ENCODE measurements at places on chromosomes 3 and 15.
A peak's percentile ranks its signal among the peaks of the same experiment; 100 is the strongest.

DNA sequence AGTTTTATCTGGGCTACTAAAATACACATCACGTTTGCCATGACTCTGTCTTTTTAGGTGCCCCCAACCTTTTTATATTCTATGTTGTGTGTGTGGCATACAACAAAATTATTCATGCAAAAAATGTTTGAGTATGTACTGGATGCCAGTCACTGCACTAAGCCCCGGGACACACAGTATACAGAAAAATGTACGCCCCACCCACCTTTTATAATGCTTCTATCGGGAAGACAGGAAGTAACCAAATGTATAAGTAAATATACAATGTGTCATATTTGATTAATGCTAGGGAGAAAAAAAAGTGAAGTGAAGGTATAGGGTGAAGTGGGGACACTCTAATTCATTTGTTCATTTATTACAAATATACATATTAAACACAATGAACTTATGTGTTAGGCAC is 503.4 kb upstream of the MDFIC2 start:
- DNase-seq, result no peak

GRCh38 chr15:45242289-45242688 is 9.7 kb upstream of the SLC28A2 start:
- DNase-seq, result no peak

GRCh38 chr15:52352086-52352485 is 56.5 kb upstream of the MYO5C start:
- DNase-seq, result no peak

- DNase-seq, result no peak
These were observed 6.8 kb downstream of the EDEM1 start for GRCh38 chr3:5194341-5194740.

DNA sequence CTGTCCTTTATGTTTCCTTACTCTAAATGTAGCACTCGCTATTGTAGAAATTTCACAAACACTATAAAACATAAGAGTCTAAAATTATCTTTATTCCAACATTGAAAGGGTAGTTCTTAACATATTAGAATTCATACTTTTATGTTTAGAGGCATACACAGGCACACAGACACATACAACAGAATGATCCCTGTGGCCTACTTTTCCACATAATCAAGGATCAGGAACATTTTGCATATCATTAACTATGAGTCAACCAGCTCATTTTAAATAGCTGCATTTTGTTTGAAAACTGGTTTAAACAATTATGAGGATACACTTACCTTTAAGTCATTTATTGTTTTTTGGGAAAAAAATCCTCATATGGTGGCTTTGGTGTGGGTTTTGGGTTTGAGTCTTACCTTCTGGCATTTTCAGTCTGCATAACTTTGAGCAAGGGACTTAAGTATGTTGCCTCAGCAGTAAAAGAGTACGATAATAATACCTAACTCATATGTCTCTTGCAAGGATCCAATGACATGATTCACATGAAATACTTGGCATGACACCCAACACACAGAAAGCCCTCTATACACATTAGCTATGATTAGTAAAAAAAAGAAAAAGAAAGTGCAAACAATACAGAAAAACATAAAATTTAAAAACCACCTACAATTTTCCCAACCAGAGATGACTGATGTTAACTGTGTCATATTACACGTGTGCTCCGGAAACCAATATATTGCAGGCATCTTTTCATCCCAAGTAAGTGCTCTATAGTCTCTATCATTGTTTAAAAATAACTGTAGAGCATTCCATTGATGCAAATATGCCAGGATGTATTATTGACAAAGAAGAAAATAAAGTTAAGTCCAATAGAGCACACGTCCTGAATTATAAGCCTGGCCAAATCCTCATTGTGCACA is 213.1 kb upstream of the ADAMTS9 start:
- no peak for DNase-seq

GRCh38 chr3:84440291-84440690 is 518.5 kb upstream of the CADM2 start:
- no peak for DNase-seq

DNA sequence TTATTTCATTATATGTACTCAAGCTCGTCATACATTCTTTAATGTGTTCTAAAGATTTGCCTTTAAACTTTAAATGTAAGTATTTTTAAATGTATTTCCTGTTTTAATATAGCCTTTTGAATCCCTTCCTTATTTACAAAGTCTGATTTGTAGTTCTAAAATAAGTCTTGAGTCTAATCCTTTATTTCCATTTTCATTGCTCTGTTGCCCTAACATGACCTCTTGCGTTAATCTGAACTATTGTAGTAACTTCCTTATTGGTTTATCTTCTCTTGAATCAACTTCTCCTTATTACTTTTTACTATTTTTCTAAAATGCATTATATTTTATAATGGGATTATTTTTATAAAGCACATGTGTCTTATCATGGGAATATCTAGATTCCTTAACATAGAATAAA is 24.0 kb downstream of the KNL1 start:
- no peak for DNase-seq

DNA sequence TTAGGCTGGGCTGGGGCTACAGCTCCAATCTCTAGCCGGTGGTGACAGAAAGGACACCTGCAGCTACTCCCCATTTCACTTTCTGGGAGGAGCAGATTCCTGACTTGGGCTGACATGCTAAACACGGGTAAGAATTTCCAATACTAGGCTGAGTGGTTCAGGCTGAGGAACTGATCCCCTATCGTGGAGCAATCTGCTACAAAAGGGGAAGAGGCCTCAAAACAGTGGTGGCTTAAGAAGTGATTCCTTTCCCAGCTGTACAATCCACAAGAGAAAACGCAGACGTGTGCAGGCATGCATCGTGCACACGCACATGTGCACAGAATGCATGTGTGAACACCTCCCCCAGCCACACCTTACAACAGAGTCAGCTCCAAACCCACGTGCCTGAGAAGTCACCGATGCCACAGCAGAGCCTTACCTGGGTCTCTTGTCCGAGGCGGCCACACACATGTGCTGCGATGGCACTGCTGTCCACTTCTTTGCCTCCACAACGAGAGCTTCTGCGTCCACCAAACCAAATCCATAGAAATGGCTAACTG is 86.7 kb upstream of the SNRPA1 start:
- DNase-seq, result no peak

GRCh38 chr3:183438735-183439134 is 10.3 kb upstream of the MCF2L2 start:
- no peak for DNase-seq

GRCh38 chr3:194910414-194910984 is 224.8 kb downstream of the FAM43A start:
- DNase-seq, result peak; percentile 84

DNA sequence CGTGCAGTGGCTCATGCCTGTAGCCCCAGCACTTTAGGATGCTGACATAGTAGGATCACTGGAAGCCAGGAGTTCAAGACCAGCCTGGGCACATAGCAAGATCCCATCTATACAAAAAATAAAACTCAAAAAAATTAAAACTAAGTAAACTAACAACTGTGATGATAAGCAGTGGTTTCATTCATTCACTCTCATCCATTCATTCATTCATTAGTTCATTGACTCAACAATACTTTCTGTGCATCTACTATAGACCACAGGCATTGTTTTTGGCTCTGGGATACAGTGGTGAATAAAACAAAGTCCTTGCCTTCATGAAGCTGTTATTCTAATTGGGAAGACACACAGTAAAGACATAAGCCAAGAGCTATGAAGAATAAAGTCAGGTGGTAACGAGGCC is 7.5 kb upstream of the TMEM212 start:
- no peak for DNase-seq

- no peak for DNase-seq
These were observed 137.4 kb downstream of the MBNL1 start for GRCh38 chr3:152405915-152406802.

DNA sequence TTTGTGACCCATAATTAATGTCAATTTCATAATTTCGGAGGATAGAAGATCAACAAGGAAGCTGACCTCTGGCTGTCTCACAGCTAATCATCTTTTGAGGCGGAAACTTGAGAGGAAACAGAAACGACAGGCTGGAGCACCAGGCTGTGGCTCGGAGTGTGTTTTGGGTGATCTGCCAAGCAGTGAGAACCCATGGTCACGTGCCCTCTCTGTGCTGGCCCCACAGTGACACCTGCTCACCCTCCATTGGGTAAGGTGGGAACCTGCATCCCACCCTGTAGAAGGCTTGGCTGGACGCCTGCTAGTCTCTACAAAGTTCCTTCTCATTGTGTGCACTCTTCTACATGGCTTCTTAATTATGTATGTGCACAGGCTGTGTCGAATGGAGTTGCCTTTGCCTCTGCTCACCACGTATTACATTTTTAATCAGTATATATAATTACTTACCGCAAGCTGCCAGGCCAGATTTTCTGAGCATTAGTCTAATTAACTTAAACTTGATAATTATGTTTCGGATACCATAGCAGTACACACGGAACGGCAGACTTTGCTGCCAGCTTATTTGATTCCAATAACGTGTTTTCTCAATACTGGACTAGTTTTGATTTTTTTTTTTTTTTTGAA is 719.4 kb upstream of the CFAP20DC start:
- DNase-seq, result peak; percentile 43

DNA sequence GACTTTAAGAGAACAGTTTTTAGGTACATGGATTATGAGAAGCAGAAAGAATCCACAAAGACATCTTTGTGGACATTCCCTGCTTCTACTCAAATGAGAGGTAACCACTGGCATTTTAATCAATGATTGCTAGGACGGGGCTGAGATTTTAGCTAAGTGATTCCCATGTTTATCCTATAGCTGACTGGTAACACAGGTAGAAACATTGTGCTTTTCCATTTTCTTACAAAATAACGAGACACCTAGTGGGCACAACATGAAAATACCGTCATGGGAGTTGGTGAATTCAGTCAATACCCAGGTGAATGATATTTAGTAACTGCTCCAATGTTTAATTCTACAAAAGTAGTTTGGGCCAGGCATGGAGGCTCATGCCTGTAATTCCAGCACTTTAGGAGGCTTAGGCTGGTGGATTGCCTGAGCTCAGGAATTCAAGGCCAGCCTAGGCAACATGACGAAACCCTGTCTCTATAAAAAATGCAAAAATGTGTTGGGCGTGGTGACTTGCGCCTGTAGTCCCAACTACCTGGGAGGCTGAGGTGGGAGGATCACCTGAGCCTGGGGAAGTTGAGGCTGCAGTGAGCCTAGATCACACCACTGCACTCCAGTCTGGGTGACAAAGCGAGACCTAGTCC is 37.2 kb upstream of the DENND4A start:
- no peak for DNase-seq

GRCh38 chr3:183291497-183292031 is 38.5 kb downstream of the B3GNT5 start:
- no peak for DNase-seq

GRCh38 chr3:106826791-106827311 is 550.4 kb upstream of the CCDC54 start:
- peak; percentile 44 for DNase-seq

DNA sequence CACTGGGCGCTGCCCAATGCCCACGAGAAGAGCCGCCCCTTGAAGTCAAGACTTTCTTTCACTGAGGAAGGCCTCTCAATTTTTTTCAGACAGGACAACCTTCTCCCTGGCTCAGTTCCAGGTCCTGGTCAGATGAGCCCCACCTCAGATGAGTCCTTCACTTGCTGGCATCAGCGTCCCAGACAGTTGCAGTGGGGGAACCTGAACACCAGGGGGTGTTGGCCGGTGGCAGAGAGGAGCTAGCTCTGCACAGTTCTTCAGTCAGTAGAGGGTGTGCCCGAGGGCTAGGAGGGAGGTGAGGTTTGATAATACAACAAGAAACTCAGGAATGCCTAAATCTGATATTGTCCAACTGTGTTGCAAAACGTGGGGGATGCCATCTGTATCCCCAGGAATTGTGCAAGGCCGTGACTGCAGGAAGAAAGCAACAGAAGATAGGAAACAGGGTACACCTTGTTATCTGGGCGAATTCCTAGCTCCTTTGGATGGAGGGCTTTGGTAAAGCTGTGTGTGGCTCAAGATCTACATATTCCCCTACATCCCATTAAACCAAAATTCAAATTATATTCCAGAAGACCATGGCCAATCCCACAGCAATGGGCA is 34.3 kb downstream of the CCR3 start:
- no peak for DNase-seq

GRCh38 chr3:165382672-165383071 is 186.5 kb upstream of the SLITRK3 start:
- DNase-seq, result no peak

DNA sequence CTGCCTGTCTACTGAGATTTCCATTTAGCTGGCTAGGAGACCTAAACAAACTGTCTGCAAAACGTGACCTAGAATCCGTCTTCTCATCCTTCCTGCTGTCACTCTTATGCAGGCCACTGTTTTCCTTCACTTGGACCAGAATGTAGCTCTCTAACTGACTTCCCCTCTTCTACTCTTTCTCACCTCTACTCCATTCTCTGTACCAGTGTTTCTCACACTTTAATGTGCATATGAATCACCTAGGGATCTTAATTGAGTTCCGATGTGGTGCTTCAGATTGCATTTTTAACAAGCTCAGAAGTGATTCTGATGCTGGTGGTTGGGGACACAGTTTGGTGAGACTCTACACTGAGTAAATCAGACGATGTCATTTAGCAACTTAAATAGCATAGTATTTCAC is 1.6 kb upstream of the GBE1 start:
- no peak for DNase-seq

GRCh38 chr3:2096216-2096615 is 2.5 kb upstream of the CNTN4 start:
- DNase-seq, result no peak

- DNase-seq, result no peak
These were observed 235.1 kb downstream of the CD47 start for GRCh38 chr3:107855710-107856109.

DNA sequence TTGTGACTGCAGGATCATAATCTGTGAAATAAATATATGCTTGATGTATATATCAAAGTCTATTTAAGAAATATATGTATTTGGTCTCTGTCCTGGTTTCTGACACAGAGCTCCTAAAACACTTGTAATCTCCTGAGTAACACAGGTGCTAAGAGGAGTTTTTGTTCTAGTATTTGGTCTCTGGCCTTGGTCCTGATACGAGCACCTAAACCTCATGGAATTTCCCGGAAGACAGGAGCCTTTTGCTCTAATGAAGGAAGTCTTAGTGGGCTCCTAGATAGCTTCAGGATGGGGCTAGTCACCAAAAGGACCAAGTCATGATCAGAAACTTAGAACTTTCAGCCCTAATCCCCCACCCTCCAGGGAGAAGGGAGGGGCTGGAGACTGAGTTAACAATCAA is 19.2 kb upstream of the MUSTN1 start:
- DNase-seq, result no peak

- DNase-seq, result no peak
These were observed 73.4 kb upstream of the POU1F1 start for GRCh38 chr3:87349833-87350232.

DNA sequence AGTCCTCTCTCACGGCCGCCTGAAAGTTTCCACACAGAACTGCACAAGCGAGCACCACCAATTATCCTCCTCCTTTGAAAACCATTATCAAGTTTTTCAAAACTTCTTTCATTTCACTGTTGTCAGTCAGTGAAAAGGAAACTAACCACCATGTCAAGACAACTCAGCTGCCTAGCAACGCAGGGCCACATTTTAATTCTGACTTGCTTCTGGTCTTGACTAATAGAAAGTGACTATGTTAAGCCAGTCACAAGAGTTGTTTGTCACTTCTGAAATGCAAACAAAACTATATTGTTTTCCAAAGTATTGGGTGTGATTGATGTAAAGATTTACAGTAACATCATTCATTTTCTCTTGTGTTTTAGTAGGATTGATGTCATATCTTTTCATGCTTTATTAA is 612.8 kb upstream of the AGTR1 start:
- DNase-seq, result no peak

- DNase-seq, result no peak
These were observed 34.0 kb downstream of the PCSK6 start for GRCh38 chr15:101455291-101456025.

GRCh38 chr15:39801641-39802309 is 19.1 kb upstream of the FSIP1 start:
- DNase-seq, result no peak
